Naive B cell (primary cell): ENCODE measurements at places on chromosomes 2 and 18.

- no peak for DNase-seq
Observed at GRCh38 chr2:119856469-119856901, 96.8 kb downstream of the PTPN4 start.

DNA sequence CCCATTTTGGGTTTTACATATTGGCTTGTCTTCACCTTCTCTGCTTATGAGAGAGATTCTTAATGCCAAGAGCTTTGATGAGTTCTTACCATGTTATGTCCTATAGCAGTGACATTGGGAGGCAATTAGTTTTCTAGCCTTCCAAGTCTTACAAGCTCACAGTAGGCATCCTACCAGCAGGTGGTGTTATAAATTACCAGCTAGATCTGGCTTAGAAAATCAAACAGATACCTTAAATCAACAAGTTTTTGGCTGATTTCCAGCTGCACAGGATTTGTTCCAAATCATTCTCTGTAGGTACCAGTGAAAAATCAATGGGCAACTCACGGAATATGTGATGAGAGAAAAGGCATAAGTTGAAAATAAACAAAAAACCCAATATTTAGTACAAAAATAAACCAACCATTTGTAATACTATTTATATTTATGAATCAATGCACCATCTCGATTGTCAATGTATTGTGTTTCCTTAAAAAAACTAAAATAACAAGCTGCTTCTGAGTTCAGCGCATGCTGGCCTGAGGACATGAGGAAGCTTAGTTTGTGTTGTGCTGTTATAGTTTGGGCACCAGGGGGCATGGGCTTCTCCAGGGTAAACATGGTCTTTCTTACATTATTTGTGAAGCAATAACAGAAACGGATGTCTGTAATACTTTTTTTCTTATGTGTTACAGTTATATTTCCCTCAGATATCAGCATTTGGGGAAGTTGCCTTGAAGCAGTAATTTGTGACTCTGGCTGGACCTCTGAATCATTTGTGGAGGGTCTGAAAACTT is 34.1 kb upstream of the NXPH2 start:
- DNase-seq: no peak

- no peak for DNase-seq
Observed at GRCh38 chr2:3622967-3623366, 28.1 kb downstream of the COLEC11 start.

DNA sequence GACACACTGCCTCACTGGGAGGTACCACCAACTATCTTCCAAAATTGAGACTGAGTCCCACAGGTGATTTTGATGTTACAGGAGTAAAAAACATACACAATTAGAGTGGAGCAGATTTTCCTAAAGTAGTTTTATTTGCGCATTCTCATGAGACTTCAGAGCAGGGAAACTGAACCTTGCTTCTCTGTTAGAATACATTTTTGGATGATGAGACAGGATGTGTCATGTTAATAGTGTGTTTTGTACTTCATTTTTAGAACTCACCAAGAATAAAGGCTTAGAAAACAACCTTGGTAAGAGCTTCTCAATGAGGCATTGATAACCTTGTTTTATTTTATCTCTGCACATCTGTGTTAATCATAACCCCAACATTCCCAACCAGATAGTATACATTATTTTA is 310.2 kb upstream of the GALNT5 start:
- DNase-seq: no peak

GRCh38 chr2:21599417-21599816 is 475.6 kb downstream of the TDRD15 start:
- no peak for DNase-seq

DNA sequence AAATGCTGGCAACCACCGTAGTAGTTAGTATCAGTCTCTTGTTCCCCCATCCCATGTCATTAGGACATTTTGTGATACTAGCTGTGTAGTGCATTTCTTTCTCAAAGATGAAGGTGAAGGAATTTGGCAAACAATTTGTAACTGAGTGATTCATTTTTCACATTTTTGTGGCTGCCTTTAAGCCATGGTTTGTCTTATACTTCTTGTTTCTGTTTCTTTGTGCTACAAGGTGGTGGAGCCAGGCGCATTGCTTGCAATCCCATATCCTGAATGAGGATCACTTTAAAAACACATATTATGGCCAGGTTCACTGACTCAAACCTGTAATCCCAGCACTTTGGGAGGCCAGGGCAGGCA is 40.6 kb downstream of the GPD2 start:
- no peak for DNase-seq
